ENCODE measurements at places on chromosomes 16 and 17.

GRCh38 chr17:7856811-7857712 lies at the start of gene NAA38:
Gene NAA38 (minus strand): TSS chr17:7857559. CDS start chr17:7857463, 96 bp downstream.
- DNase-seq, result peak; percentile 89

DNA sequence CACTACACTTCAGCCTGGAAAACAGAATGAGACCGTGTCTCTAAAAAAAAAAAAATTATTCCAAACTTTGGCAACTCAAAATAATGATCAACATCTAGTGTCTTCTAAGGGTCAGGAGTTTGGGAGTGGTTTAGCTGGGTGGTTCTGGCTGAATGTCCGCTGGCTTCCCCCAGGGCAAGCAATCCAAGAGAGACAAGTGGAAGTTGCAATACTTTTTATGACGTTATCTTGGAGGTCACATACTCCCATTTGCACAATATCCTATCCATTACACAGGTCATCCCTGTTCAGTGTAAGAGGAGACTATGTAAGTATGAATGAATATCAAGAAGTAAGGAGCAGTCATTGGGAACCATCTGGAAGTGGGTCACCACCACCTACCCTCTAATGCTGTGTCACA lies 15.2 kb upstream of the CLEC3A start:
- DNase-seq, result no peak

DNA sequence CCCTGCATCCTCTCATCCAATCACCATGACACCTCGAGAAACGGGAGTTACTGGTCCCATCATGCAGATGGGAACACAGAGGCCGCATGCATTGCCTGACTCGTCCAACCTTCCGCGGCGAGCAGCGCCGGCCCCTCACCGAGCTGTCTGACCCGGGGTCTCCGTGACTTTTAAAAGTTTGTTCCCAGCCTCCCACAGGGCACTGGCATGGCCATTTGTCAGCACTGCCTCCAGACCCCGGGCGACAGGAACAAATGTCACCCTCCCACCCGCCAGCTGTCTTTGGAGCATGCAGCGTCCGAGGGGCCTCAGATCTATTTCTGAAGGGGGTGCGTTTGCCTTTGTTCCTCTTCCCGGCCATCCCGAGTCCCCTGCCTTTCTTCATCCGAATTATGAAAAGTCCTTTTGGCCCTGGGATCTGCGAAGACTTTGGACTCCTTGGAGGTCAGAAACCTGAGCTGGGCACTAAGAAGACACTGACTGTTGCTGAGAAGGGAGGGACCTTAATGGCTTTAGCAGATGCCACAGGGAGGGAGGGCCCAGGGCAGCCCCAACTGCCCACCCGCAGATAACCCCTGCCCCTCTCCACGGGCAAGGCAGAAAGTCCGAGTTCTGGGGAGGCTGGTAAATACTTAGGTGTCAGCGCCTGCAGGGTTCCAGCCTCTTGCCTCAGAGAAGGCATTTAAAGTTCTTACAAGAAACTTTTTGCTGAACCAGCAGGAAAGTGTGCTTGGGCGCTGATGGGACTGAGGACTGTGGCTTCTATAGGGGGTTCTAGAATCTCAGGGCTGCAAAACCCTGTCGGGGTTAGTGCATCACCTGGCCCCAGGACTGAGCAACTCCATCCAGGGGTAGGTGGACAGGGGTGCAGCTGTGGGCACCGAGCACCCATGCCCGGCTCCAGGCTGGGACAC lies 348.1 kb downstream of the FOXL1 start:
- DNase-seq, result no peak

GRCh38 chr16:5466551-5466950 lies 369.0 kb upstream of the EEF2KMT start:
- no peak for DNase-seq

GRCh38 chr17:80105762-80106161 lies 4.4 kb downstream of the GAA start:
- no peak for DNase-seq

DNA sequence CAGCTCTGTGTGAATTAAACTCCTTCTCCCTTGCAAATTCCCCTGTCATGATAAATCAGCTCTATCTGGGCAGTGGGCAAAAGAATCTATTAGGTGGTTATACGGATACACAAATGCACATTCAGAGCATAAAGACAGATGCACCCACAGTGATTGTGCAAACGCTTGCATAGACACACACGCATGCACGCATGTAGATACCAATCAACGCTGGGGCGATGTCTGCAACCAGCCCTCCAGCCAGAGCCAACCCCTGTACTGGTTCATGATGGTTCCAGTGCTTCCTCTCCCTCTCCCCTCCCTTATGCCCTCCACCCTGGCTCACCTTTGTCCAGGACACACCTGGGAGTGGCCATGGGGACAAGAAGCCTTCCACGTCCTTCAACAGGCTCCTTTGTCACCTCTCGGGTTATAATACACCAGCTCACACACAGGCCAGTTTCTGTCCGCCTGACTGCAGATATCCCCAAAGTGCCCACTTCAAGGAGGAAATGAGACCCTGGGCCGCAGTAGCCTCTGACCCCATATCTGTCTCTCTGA lies 33.1 kb upstream of the SNN start:
- no peak for DNase-seq

- DNase-seq, result no peak
Measured at GRCh38 chr16:51157698-51158097, 6.6 kb upstream of the SALL1 start.

GRCh38 chr16:27177031-27177774 lies 26.1 kb upstream of the KDM8 start:
- no peak for DNase-seq

DNA sequence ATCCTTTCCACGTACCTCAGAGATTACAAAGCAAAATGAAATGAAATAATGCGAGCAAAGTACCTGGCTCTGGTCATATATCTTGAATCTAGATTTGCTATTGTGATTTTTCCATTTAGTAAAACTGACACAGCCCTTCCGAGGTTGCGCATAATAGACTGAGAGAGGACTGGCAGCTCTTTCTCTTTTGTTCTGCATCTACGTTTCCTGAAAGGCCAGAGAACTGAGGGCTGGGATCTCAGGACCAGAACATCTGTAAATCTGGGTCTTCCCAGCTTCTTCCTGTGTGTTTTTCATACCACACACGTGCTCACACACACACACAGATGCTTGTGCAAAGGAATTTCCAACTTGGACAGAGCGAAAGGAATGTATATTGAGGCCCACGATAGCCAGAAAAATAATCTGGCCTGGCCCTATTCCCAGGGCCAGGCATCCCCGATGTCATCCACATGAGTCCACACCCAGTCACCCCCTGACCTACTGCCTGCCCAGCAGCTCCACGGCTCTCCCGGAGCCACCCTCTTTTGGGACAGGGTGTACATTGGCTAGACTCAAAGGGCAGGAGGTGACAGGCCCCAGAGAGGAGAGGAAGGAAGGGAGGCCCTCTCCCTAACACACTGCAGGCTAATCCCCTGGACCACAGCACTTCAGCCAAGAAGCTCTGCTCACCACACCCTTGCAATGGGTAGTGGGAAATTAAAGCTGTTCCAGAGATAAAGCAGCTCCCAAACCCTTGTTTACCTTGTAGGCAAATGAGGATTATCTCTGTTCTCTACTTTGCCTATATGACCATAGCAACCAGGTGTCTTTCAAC lies 41.8 kb downstream of the NOL11 start:
- DNase-seq, result no peak

All from stimulated activated CD4-positive, alpha-beta T cell treated with anti-CD3 and anti-CD28 coated beads, TNF-alpha, amount 100 ng/mL, for 4 hours (primary cell).